A549 treated with RU486 at 1 μM for 4 hours (cell line): ENCODE measurements at places on chromosomes 7 and 10. TPM values are rescaled to one million over a fixed set of nuclear protein-coding genes. Genes with fewer than 3 reads are reported as not detected.

TMEM72 gene
- total RNA-seq = not detected in 5 replicates

ELFN1 gene
- 0.32 to 0.59 TPM (median 0.39 TPM) in 5 replicates for total RNA-seq

PBLD gene
- total RNA-seq = 2.7 to 5.2 TPM (median 3.4 TPM) in 5 replicates

OR2A12 gene
- not detected in 5 replicates for total RNA-seq

ADO gene
- total RNA-seq = 11.1 to 22.8 TPM (median 21.9 TPM) in 5 replicates
